ENCODE measurements at places on chromosomes 1 and 21. TPM values are rescaled to one million over a fixed set of nuclear protein-coding genes. Genes with fewer than 3 reads are reported as not detected.

The HSD3B1 gene
- not detected for total RNA-seq

- no peak overlapping the region for H3K4me3 ChIP-seq
- no peak overlapping the region for H3K27ac ChIP-seq
- H3K36me3 ChIP-seq, result no peaks in the 10 kb centered on the region
Measured at GRCh38 chr21:24561291-24561690, 1046.0 kb downstream of the MRPL39 start.

DNA sequence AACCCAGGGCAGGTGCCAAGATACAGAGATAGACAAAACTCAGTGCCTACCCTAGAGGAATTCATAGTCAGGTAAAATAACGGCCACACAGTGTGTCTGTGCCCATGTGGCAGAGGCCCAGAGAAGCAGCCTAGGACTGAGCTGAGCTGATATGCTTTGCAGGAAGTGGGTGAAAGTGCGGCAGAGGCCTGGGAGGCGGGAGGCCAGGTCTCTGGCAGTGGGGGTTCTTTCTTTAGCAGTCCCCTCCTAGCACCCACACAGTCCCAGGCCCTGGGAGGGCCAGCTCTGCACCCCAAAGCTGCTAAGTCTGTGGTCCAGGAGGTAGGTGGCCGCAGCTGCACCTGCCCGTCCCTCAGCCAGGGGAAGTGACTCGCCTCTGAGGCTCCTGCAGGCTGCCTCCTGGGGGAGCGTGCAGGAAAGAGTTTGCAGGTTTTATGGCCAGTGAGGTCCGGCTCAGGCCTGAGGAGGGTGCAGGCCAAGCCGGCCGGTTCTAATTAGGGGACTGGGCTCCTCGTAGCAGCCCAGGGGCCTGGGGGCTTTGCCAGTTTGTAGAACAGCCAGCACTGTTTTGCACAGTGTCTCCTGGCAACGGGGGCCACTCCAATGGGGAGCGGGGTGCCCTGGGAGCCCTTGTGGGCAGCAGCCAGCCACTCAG is 107.9 kb downstream of the SPSB1 start:
- H3K4me3 ChIP-seq, result no peak overlapping the region
- no peaks in the 10 kb centered on the region for H3K4me1 ChIP-seq
- H3K27ac ChIP-seq, result peak overlapping the region; percentile 89

DNA sequence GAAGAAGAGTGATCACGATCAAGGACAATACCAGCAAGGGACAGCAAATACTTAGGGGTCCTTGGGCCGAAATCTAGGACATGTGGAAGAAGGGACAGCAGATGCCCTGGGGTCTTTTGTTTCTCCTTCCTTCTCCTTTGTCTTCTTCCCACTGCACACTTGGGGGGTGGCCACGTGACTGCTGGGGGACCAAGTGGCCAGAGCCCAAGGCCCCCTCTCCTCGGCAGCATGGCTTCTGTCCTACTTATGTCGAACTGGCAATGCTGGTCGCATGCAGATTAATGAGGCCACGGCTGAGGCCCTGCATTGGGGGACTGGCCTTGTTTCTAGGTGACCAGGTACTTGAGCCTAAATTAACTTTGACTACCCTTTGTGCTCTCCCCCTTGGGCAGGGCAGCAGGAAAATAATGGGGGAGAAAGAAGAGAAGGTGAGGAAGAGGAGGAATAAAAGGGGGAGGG is 83.0 kb downstream of the GRIK3 start:
- no peaks in the 10 kb centered on the region for H3K27me3 ChIP-seq
- no peaks in the 10 kb centered on the region for H3K4me1 ChIP-seq
- no peak overlapping the region for H3K27ac ChIP-seq
- H3K4me3 ChIP-seq, result no peak overlapping the region

- no peaks in the 10 kb centered on the region for H3K36me3 ChIP-seq
- H3K27me3 ChIP-seq, result no peaks in the 10 kb centered on the region
- no peaks in the 10 kb centered on the region for H3K4me1 ChIP-seq
- no peak overlapping the region for H3K4me3 ChIP-seq
- no peak for DNase-seq
- no peak overlapping the region for H3K27ac ChIP-seq
Measured at GRCh38 chr1:12038356-12039163, 19.3 kb downstream of the MIIP start.

DNA sequence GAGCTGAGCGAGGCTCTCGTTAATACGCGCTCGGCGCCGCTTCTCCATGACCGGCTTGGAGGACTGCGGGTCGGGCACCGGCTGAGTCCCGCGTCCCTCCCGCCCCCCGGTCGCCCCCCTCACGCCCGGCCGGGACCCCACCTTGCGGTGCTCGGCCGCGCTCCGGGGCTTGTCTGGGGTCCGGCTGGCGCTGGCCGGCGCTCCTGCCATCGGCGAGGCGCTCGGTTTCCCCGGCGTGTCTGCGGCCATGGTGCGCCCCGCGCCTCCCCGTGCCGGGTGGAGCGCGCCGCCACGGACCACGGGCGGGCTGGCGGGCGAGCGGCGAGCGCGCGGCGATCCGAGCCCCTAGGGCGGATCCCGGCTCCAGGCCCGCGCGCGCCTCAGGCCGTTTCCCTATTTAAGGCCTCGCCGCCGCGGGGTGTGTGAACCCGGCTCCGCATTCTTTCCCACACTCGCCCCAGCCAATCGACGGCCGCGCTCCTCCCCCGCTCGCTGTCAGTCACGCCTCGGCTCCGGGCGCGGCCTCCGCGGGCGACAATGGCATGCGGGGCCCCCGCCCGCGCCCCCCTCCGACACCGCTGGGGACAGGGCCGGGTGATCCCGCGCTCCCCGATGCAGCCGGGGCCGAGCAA is at the start of gene HES4:
TSS of gene HES4 (minus strand) at position 373 of the 632 bp plus-strand sequence. CDS start at position 249, 124 bp downstream.
- peak within 1 kb of the TSS; percentile 80 for H3K4me3 ChIP-seq
- no peaks in the 10 kb centered on the region for H3K36me3 ChIP-seq
- peak; percentile 96 for DNase-seq

DNA sequence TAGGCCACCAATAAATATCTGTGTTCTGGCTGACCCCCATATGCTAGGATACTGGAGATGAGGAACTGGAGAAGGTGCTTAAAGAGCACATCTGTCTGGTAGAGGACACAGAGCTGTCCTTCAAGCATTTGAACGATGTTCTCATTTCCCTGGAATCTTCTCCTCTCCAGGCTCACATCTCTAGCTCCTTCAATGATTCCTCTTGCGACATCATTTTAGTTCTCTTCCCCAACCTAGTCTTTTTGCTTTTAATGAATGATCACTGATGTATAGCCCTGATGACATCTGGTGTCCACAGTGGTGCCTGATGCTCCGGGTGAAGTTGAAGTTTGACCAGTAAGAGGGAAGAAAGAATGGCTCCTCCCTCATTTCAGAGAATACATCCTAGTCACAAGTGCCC is 80.8 kb upstream of the UBE2U start:
- no peaks in the 10 kb centered on the region for H3K36me3 ChIP-seq
- no peaks in the 10 kb centered on the region for H3K4me1 ChIP-seq
- no peak for DNase-seq
- H3K4me3 ChIP-seq, result no peak overlapping the region
- no peak overlapping the region for H3K27ac ChIP-seq
- no peaks in the 10 kb centered on the region for H3K27me3 ChIP-seq

GRCh38 chr1:58739856-58740466 is 40.1 kb upstream of the MYSM1 start:
- H3K27me3 ChIP-seq, result no peaks in the 10 kb centered on the region
- H3K4me1 ChIP-seq, result peaks cover 3% of the 10 kb centered on the region
- H3K36me3 ChIP-seq, result no peaks in the 10 kb centered on the region
- DNase-seq, result no peak
- no peak overlapping the region for H3K4me3 ChIP-seq
- no peak overlapping the region for H3K27ac ChIP-seq

GRCh38 chr1:184945678-184946412 is 28.5 kb downstream of the NIBAN1 start:
- no peaks in the 10 kb centered on the region for H3K4me1 ChIP-seq
- DNase-seq, result no peak
- H3K27ac ChIP-seq, result peak overlapping the region; percentile 69
- no peaks in the 10 kb centered on the region for H3K27me3 ChIP-seq

DNA sequence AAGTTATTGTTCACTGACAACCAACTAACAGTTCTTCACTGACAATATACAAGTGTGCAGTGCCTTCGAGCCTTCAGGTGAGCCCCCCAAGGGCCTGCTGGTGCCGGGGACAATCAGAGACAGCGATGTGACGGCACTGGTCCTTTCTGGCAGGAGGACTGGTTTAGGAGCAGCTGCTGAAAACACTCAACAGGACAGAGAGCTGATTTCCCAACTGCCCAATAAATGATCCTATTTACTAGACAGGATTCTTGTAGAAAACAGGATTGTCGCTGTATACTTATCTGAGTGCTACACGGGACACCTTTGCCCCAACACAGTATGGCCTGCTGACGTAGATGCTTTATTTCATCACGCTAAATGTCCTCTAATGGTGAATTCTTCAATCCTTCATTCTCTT is 65.4 kb downstream of the TP53BP2 start:
- H3K27ac ChIP-seq, result no peak overlapping the region
- no peak for DNase-seq
- H3K27me3 ChIP-seq, result no peaks in the 10 kb centered on the region
- H3K36me3 ChIP-seq, result peaks cover 49% of the 10 kb centered on the region
- peaks cover 3% of the 10 kb centered on the region for H3K4me1 ChIP-seq

DNA sequence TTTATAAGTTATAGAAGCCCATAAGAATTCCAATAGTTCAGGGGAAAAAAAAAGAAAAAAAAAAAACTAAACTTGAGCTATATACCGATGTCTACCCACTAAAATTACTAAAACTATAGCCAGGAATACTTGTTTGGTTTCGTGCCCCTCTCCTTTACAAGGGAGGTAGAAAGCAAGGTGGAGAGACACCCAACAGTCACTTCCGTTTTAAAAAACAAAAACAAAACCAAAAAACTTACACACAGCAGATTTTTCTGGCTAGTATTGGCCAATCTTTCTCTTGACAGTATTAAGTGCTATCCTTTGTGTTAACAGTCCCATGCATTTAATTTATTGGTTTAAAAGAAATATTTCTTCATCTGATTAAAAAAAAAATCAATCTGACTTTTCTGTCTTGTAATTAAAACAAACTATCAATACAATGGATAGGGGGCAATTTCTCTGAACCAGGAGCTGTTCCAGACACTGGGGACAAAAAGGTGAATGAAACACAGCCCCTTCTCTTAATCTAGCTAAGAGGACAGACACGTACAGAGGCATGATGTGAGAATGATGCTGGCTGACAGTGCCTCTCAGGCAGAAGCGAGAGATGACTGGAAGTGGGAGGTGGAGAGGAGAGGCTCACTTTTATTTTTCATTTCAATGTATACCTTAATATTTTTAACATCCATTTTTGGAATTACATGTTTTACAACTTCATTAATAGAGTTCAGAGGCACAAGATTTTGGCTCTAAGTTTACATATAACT is 214.8 kb downstream of the RERE start:
- no peaks in the 10 kb centered on the region for H3K4me1 ChIP-seq
- no peak overlapping the region for H3K4me3 ChIP-seq
- no peaks in the 10 kb centered on the region for H3K36me3 ChIP-seq
- no peak for DNase-seq

The TNFRSF1B gene
- total RNA-seq, result 25.6 TPM

Data from right atrium auricular region (tissue), 2 donors.